ENCODE measurements at places on chromosomes 7 and 10.

- no peak for DNase-seq
Observed at GRCh38 chr10:6044751-6045313, 17.3 kb downstream of the IL2RA start.

DNA sequence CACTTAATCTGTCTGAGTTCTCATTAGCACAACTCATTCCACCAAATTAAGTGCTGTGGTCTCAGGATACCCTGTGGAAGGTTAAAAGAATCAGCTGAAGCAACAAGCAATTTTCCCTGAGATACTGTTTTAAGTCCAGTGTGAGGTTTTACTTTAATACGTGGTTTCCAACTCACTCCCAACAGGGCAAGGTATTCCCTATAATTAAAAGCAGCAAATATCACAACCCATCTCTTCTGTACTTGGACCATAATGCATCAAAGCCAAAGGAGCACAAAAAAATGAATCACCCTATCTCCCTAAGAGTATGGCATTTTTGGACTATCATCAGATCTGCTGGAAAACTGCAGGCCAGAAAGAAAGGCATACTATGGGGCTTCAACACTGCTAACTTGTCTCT lies 4.9 kb downstream of the CADPS2 start:
- no peak for DNase-seq

GRCh38 chr10:95544783-95545500 lies 16.2 kb downstream of the SORBS1 start:
- no peak for DNase-seq

- no peak for DNase-seq
Observed at GRCh38 chr7:123485187-123485586, 49.2 kb downstream of the IQUB start.

GRCh38 chr7:55132890-55133551 lies 114.2 kb downstream of the EGFR start:
- peak; percentile 87 for DNase-seq
